ENCODE measurements at places on chromosomes 11 and 22.

GRCh38 chr11:28466506-28466905 lies 358.3 kb downstream of the METTL15 start:
- no peak for DNase-seq

DNA sequence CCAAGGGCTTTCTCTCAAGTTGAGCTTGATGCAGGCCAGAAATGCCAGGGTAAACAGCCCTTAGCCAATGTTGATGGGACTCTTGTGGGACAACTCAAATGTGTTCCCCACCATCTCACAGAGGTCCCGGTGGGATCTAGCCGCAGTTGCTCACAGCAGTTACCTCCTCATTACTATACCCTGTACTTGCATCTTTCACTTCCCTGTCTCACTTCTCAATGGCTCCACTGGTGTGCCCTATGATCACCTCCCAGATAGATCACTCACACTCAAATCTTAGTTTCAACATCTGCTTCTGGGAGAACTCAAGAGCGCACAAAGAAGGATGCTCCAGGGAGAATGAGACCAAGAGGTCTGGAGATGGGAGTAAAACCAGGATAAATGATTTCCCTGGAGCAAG lies 47.0 kb downstream of the RCN1 start:
- no peak for DNase-seq

DNA sequence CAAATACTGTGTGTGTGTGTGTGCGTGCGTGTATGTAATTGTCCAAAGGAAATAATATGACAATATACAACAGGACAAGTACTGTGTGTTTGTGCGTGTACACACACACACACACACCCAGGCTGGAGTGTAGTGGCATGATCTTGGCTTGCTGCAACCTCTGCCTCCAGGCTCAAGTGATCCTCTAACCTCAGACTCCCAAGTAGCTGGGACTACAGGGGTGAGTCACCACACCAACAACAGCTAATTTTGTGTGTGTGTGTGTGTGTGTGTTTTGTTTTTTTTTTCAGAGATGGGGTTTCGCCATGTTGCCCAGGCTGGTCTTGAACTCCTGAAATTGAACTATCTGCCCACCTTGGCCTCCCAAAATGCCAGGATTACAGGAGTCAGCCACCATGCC lies 61.5 kb downstream of the NUP98 start:
- DNase-seq: no peak

GRCh38 chr11:77449060-77449521 lies 24.8 kb downstream of the PAK1 start:
- no peak for DNase-seq

DNA sequence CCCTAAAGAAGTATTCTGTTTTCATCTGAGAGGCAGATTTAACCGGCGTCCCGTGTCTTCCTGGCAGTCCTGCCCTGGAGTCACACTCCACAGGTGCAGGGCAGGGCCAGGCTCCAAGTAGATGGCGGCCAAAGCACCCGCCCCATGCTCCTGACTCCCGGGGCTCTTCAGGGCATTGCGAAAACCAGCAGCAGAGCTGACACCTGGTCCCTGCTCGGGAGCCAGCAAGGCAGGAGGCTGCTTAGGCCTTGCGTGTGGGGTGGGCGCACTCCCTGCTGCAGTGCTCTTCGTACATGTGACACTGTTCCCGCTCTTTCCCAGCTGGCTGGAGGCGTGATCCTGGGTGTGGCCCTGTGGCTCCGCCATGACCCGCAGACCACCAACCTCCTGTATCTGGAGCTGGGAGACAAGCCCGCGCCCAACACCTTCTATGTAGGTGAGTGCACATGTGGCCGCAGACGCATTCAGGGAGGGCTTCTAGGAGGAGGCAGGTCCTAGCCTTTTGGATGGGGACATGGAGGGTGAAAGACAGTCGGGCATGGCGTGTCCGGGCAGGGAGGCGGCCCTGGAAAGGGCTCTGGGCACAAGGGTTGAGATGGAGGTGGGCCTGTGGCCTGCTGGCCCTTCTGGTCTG lies 10.3 kb upstream of the TSSC4 start:
- no peak for DNase-seq

DNA sequence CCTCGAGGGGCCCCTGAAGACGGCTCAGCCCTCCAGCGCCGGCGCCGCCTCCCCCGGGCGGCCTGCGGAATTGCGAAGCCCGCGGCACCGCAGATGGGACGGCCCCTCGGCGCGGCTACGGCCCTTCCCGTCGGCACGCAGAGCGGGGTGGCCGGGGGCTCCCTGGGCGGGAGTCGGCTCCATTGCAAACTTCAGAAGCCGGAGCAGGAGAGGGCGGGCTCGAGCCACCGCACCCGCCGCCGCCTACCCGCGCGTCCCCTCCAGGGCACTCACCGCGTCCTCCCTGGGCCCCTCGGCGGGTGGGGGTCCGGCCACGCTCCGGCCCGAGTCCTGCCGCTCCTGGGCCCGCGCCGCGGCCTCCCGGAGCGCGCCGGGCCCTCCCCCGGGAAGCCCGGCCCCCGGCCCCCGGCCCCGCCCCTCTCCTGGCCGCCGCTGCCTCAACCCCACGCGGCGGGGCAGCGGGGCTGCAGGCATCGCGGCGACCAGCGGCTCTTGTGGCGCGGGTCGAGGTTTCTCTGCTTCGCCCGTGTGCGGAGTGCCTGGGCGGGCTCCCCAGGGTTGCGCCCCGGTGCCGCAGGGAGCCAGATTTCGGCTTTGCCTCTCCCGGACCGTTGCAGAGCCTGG lies at the start of gene PACSIN3:
Gene PACSIN3 (minus strand): TSS at position 359 of the 624 bp plus-strand sequence. CDS start 3,707 bp downstream, outside the sequence.
- peak; percentile 24 for DNase-seq

DNA sequence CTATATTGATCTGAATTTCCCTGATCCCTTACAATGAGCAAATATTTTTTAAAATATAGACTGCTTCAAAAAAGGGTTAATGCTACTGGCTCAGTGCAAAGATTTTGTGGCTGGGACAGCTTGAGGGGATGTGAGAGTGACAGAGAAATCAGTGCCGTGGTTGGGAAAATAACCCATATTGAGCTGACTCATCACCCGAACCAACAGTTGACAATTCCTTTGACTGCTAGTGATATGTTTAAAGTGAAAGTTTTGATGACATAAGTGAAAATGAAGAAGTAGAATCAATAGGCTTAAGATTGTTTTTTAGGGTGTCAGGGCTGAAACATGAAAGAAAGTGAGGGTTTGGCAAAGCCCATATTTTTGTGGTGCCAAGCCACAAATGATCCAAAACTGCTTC lies 257.1 kb upstream of the TENM4 start:
- DNase-seq: no peak

GRCh38 chr11:27081056-27081455 lies 40.4 kb downstream of the BBOX1 start:
- no peak for DNase-seq

GRCh38 chr11:71940561-71941219 lies 11.8 kb downstream of the RNF121 start:
- DNase-seq: no peak

DNA sequence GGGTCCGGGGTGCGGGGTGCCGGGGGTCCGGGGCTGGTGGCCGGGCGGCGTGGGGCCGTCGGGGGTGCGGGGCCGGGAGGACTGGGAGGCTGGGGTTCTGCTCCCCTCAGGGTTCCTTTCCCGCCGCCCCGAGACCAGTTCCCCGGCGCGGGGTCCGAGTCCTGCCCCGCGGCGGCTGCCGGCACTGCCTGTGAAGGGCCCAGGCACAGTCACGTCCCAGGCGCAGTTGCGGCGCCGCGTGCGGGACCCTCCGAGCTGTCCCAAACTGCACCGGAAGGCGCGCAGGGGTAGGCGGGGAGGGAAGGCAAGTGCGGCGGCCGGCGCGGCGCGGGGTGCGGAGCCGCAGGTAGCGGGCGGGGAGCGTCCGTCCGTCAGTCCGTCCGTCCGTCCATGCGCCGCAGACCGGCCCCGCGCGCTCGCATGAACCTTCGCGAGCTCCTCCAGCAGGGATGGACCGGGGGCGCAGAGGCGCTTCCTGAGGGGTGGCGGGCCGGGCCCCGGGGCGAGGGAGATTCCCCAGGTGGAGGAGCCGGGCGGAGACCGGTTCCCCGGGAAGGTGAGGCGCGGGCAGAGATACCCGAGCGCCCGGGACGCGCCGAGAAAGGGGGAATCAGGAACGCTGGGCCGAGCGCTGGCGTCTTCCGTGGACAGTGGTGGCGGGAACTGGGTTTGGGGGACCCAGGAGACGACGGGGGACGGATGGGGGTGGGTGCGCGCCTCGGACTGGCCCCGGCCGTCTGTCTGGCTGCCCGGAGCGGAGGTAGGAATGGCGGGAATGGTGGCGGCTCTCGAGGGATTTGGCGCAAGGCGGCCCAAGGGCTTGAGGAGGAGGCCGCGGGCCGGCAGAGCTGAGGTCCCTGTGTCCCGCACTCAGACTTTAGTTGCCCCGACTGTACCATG lies 3.1 kb upstream of the ADORA2A start:
- DNase-seq: peak; percentile 29

GRCh38 chr22:47107431-47107830 lies 345.0 kb downstream of the TBC1D22A start:
- DNase-seq: no peak

DNA sequence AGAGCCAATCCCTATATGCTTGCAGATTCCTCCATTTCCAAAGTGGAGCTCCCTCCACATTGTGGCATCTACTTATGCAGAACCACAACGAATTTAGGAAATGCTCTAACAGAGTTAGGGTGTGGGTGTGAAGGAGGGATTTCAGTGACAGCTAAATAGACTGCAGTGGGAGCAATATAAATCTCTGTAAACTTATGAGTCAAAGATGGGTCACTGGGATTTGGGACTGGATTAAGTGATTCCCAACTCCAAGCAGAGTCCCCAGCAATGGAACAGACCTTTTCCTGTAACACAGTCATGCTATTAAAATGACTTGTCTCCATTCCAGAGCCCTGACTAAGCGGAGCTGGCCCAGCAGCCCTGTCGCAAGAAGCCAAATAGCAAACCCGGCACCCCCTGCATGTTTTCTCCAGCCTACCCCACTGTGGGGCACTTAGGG lies 36.6 kb downstream of the RPL27A start:
- DNase-seq: no peak

GRCh38 chr22:30399718-30400117 lies 2.9 kb downstream of the SEC14L2 start:
- DNase-seq: no peak

GRCh38 chr11:111851636-111852035 lies 19.7 kb downstream of the ALG9 start:
- no peak for DNase-seq

- DNase-seq: no peak
Observed at GRCh38 chr22:24728790-24729637, 45.5 kb downstream of the PIWIL3 start.

GRCh38 chr11:133920109-133920990 lies 36.4 kb downstream of the IGSF9B start:
- DNase-seq: no peak

GRCh38 chr11:84588131-84588829 lies 1038.9 kb downstream of the DLG2 start:
- no peak for DNase-seq

DNA sequence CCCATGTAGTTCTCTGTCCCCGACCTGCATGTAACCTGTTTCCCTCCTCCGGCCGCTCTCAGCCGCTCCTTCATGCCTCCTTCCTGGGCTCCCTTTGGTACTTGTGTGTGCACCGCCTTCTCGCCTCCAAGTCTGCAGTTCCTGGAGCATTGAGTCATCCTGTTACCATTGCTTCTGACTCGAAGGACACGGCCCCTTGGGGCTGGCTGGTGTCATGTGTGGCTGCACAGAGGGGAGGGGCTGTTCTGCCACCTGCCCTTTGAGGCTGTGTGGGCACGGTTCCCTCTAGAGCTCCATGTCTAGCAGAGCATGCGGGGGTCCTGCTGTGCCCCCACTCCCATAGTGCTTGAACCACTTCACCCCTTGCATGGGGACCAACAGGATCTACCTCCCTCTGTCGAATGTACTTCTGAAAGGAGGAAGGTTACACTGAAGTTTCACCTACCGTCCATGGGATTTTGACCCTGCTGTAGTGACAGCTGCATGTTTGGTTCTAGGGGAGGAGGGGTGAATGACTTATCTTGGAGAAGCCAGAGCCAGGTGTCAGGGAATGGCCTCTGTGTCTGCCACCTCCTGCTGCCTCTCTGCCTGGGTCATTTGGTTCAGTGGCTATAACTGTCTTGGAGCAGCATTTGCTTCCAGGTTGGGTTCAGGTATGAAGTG lies 39.6 kb downstream of the BCR start:
- peak; percentile 55 for DNase-seq

DNA sequence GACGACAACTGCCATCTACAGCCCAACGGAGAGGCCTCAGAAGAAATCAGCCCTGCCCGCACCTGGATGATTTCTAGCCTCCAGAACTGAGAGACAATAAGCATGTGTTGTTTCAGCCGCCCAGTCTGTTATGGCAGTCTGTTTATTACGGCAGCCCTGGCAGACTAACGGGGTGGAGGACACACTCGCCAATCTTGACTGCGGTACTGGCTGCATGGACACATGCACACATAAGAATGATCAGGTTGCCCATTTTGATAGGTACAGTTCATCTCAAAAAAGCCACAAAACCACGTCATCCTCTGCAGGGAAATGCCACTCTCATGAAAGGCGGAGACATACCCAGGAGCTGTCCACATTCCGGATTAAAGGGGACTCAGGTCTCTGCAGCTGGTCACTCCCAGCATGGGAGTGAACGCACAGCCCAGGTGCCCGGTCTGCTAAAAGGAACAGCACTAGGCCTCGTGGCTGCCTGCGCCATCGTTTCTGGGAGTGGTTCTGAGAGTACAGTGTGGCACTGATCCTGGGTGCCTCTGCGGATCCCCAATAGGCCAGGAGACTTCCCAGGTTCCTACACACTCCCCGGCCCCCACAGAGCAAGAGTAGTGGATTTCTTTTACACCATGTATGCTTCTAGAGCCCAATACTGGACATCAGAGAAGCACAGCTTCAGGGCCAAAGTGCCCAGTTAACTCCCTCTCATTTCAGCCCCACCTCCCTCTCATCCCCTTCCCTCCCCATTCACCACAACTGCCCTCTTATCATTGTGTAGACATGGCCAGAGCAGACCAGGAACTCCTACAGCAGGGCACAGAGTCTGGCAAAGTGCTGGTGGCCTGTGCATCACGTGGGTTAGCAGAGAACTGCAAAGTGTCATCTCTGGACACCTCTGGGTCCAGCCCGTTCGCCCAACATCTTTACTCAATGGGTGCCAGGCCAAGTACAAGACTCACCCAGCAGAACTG lies 11.7 kb upstream of the COMT start:
- no peak for DNase-seq

GRCh38 chr11:134343646-134344045 lies 11.9 kb downstream of the GLB1L2 start:
- no peak for DNase-seq

DNA sequence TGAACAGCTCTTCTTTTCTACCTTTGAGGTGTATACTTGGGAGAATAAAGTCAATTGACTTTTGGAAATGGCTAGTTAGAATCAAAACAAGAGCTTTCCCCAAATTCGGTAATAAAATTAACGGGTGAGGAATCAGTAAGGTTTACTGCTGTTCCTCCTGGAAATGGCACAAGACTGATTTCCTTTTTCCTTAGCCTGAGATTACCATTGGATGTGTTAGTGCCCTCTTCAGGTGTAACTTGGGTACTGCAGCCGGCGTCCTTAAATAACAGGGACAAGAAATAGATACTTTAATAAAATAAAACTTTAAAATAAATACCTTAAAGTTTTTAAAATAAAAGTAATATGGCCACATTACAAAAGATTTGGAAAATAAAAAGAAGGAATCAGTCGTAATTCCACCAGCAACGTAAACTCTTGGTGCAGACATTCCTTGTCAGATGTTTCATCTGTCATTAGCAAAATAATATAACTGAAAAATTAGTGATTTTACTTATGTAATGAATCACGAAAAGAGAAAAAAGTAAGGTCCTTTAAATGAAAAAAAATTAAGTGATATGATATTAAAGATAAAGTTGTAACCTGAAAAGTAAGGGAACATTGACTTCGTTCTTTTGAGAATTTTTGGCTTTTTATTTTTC lies 29.7 kb downstream of the ZFTA start:
- DNase-seq: peak; percentile 64

Measured in activated gamma-delta T cell treated with Interleukin-2 at 50 U/mL for 16 hours (primary cell).